Gastroesophageal sphincter (tissue), 4 donors: ENCODE measurements at places on chromosomes 3 and 15. TPM values are rescaled to one million over a fixed set of nuclear protein-coding genes. Genes with fewer than 3 reads are reported as not detected.

Gene CCDC13
- total RNA-seq = 4.3 TPM

Gene PGBD4
- total RNA-seq = 1.6 TPM

Gene CMTM8
- total RNA-seq = 1.5 TPM

Gene CACNA2D3
- 4.7 TPM for total RNA-seq

Gene P2RY1
- total RNA-seq = 4.7 TPM

Gene NCEH1
- total RNA-seq = 6.2 TPM

Gene GHSR
- not detected for total RNA-seq

Gene TMEM45A
- total RNA-seq = 8.9 TPM

Gene P3H2
- total RNA-seq = 10.6 TPM

Gene GOLIM4
- total RNA-seq = 41.8 TPM

Gene FOXL2NB
- total RNA-seq = not detected

Gene LHFPL4
- not detected for total RNA-seq

Gene CCR4
- not detected for total RNA-seq

Gene DZIP1L
- 47.9 TPM for total RNA-seq

Gene FOXB1
- not detected for total RNA-seq

Gene IL17RE
- 0.78 TPM for total RNA-seq

Gene GATA2
- 6.9 TPM for total RNA-seq

Gene ETFA
- 147 TPM for total RNA-seq

Gene TGM5
- total RNA-seq = 1.3 TPM

Gene SPINK8
- not detected for total RNA-seq

Gene BMF
- total RNA-seq = 6.6 TPM

Gene HYAL1
- 10.5 TPM for total RNA-seq

Gene HTR3C
- not detected for total RNA-seq

Gene SLC38A3
- 0.35 TPM for total RNA-seq

Gene AADAC
- 0.40 TPM for total RNA-seq

Gene ARHGEF26
- 128 TPM for total RNA-seq
